ENCODE measurements at places on chromosomes 2 and 18.

DNA sequence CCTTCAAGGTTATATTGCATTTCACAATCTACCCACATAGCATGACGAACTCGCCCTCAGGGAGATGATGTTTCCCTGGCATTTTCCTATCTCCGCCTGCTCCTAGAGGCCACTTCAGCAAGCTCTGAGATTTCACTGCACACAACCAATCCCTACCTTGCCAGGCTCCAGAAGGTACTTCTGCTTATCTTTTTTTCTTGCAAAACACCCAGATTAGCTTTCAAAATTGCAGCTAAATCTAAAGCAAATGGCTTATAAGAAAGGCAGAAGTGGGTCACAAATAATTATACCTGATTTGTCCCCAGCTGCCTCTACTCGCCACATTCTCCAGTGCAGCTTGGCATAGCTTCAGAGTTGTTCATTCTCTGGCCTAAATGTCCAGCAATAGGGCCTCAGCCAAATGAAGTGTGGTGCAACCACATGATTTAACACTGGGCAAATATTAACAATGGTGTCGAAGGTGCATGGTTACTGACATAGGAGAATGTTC lies 32.4 kb upstream of the MRPL19 start:
- DNase-seq = no peak

DNA sequence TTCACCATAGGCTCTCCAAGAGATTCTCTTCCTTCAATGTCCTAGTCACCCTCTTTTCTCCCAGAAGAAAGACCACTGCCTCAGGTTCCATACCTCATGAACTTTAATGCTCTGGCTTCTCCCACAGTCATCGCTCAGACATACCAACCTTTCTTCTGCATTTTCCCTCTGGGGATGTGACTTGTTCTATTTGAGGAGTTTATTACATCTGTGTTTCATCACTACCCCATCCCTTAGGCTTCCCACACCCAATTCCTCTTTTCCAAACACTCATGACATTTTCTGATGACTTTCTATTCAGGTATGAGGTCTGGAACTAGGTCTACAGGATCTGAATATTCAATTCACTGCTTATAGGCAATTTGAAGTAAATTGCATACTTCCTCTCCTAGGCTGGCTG lies 298.6 kb upstream of the MAP2 start:
- no peak for DNase-seq

- no peak for DNase-seq
Observed at GRCh38 chr2:64453770-64454385, at the start of gene LGALSL. Gene LGALSL, plus strand, starts transcription at chr2:64454162. Its CDS starts 384 bp downstream, at chr2:64454546.

DNA sequence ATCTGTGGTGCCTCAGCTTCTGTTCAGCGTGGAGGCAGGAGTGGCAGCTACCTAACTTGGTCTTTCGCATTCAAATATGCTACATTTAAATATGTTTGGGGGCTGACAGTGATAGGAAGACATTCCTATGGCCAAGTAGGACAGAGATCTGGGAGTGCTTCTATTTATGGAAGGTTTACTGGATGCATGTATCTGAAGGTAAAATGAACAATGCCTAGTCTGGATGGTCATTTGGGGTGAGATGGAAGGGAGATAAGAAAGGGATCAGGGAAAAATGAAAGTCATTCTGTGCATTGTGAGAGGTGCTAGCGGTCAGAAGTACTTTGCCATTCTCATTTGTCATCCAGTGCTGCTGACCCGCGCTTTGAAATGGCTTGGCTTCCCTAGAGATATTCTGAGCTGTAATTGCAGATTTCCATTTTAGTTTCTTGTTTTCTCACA lies 300.9 kb upstream of the FBXO11 start:
- DNase-seq = no peak

- DNase-seq = no peak
Observed at GRCh38 chr2:20657522-20658235, 6.8 kb upstream of the HS1BP3 start.

DNA sequence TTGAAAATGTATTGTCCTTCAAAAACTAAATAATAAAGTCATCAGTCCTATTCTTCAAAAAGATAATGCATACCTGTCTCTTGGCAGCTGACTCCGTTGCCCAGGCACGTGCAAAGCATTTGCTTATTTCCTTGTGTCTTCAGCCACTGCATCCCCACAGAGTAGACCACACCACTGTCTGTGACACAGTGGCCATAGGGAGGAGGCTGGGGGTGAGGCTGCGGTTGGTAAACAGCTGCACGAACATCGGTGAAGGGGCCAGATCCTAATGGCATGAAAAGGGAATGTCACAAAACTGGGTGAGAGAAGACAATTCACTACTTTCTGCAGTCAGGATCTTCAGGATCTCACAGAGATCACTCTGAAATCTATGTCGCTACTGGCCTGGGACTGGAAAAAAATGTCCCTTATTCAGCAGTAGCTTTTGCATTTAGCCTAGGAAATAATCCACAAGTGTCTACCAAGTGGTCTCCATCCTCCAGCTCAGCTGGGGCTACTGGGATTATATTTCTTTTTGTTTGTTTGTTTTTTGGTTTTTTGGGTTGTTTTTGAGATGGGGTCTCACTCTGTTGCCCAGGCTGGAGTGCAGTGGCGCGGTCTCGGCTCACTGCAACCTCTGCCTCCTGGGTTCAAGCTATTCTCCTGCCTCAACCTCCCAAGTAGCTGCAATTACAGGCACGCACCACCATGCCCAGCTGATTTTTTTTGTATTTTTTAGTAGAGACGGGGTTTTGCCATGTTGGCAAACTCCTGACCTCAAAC lies 10.7 kb downstream of the FN1 start:
- DNase-seq = no peak

DNA sequence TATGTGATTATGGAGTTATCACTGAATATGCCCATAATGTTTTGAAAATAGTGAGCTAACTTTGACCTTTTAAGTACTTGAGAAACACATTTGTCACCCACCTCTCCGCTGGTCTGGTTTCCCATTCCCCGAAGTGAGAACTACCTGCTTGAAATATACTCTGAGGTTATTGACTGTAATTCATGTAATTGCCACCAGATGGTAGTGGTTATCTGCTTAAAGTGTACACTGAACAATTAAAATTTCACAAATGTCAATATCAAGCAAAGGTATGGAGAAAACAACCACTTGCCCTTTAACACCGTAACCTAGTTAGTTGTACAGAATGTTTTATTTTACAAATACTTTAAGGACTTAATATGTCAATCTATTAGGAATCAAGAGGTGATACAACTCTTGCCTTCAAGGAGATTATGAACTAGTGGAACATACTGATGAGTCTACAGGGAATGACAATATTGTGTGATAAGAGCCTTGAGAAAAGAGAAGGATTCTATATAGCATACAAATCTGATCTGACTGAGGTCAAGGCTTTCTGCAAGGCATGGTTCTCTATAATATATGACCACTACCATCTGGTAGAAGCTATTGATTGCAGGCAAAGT lies 316.8 kb upstream of the KCNH7 start:
- no peak for DNase-seq

GRCh38 chr2:26076001-26076587 lies 42.2 kb downstream of the RAB10 start:
- no peak for DNase-seq

- no peak for DNase-seq
Observed at GRCh38 chr18:56043641-56044061, 455.7 kb upstream of the TCF4 start.

GRCh38 chr2:237724811-237725478 lies 73.6 kb upstream of the RBM44 start:
- DNase-seq = no peak

- no peak for DNase-seq
Observed at GRCh38 chr2:159217676-159218075, 68.8 kb downstream of the WDSUB1 start.

DNA sequence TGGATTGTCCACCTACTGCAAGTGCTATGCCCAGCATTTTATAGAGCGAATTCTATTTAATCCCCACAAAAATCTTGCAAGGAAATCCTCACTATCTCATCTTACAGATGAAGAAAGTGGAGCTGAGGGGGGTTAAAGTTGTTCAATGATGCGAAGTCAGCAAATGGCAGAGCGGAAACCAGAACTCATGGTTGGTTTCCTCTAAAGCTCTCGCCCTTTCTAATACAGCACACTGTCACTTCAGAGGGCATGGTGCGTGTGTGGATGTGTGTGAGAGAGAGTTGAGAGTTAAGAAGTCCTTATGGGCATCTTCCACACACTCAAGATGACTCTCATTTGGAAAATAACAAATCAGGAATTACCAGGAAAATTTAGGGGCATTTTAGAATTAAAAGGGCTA lies 78.4 kb downstream of the TGFA start:
- DNase-seq = no peak

DNA sequence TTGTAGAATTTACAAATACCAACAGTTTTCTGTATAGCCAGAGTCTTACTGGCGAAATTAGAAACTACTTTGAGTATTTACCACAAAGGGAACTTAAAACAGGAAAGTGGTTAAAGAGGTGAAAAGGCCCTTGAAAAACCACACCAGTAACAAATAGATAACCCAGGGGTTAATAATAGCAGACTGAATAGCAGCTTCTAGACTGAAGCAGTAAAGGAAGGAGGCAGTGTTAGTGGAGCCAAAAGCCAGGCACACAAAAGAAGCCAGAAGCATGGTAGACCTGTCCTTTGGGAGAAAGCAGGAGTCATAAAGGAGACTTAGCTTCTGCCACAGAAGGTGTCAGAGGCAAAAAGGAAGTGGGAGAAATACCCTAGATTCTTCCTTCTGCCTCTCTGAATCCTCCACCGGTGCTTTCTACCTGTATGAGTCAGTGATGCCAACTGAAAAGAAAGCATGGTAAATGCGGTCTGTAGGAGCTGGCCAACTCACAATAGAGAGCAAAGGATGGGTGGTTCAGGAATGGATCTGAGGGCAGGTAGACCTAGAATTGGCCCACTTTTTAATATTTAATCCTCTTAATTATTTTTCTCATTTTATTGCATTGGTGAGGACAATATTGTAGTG lies 97.3 kb downstream of the ARL6IP6 start:
- DNase-seq = no peak

GRCh38 chr2:55223958-55224760 lies 7.9 kb downstream of the CLHC1 start:
- DNase-seq = no peak

- no peak for DNase-seq
Observed at GRCh38 chr2:26355038-26355995, 8.7 kb upstream of the ADGRF3 start.

DNA sequence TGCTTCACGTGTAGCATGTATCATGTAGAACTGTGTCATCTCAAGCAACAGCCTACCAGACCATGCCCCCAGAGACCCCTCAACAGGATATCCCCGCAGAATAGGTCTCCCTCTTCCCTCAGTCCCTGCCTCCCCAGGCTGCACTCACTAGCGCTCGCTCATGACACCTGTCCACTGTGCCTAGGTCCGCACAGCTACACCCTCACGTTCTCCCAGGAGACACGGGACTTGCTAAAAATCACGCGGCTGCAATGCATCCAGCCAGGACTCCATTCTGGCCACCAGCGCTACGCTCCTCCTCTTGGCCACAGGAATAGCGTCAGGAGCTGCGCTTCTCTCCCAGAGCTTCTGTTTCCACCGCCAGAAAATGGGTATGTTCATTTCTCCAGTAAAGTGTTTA lies 2.5 kb downstream of the PXDN start:
- no peak for DNase-seq

DNA sequence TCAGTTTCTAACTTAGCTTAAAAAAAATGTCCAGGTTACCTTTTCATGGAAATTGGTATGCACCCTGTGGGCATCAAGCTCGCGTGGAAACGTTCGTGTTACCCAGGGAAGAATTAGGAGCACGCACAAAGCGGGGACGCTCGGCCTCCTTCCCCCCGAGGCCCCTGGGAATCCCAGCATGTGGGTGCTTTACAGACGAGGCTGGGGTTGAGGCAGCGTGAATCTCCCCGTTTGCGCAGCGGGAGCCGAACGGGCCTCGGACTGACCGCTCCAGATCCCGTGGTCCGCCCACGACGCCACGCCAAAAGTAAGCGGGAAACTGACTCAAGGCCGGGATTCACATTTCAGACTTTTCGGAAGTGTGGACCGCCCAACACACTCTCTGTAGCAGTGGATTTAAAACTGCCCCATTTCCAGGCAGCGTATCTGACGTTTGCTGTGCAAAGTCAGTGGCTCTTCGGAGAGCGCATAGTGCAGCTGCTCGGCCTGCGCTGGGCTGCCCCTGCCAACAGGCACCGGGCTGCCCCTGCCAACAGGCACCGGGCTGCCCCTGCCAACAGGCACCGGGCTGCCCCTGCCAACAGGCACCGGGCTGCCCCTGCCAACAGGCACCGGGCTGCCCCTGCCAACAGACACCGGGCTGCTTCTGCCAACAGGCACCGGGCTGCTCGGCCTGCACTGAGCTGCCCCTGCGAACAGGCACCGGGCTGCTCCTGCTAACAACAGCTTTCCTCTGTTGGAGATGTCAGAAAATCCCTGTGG lies 49.7 kb downstream of the SH3YL1 start:
- no peak for DNase-seq

GRCh38 chr2:187581125-187581896 lies 27.1 kb upstream of the TFPI start:
- peak; percentile 4 for DNase-seq

GRCh38 chr2:100197631-100198153 lies 55.3 kb upstream of the AFF3 start:
- no peak for DNase-seq

DNA sequence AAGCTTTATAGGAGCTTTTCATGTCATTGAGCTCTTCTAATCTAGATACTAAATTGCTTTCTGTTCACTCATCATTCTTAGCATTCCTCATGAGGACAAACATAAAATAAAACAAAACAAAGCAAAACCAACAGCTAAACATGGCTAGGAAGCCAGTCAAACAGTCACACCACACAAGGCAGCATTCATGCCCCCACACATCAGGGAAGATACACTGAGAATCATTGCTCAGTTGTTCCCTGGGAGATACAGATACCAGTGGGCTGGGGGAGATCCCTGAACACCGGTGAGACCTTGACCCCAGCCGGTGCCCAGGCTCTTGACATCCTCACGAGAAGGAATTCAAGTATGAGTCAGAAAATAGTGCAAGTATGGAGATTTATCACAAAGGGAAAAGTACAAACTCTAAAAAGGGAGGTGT lies 177.9 kb upstream of the ARL4C start:
- DNase-seq = no peak

DNA sequence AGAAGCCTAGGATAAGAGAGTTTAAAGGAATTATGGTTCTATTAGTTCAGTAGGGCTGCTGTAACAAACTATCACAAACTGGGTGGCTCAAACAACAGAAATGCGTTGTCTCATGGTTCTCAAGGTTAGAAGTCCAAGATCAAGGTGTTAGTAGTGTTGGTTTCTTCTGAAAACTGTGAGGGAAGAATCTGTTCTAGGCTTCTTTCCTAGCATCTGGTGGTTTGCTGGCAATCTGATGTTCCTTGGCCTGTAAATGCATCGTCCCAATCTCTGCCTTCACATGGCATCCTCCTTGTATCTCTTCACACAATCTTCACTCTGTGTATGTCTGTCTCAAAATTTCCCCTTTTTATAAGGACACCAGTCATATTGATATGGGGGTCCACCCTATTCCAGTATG lies 76.3 kb downstream of the MDH1 start:
- no peak for DNase-seq

DNA sequence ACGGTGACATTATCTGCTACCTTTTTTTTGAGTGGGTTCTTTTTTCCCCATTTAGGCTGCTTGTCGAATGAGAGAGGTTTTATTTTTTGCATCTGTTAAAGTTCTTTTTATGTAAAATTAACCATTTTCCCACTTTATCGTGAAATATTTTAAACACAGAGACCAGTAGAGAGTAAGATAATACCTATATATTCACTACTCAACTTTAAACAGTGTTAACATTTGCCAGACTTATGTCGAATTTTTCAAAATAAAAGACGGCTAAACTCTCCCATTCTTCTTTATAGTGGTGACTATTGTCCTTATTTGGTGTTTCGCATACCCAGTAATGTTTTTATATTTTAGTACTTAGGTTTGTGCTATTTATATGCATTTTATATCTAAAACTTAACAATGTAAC lies 743 bp upstream of the PUS10 start:
- DNase-seq = no peak
